Astrocyte (in vitro differentiated cells and primary cell): ENCODE measurements at places on chromosomes 16 and 17. TPM values are rescaled to one million over a fixed set of nuclear protein-coding genes. Genes with fewer than 3 reads are reported as not detected.
A peak's percentile ranks its signal among the peaks of the same experiment; 100 is the strongest.

DNA sequence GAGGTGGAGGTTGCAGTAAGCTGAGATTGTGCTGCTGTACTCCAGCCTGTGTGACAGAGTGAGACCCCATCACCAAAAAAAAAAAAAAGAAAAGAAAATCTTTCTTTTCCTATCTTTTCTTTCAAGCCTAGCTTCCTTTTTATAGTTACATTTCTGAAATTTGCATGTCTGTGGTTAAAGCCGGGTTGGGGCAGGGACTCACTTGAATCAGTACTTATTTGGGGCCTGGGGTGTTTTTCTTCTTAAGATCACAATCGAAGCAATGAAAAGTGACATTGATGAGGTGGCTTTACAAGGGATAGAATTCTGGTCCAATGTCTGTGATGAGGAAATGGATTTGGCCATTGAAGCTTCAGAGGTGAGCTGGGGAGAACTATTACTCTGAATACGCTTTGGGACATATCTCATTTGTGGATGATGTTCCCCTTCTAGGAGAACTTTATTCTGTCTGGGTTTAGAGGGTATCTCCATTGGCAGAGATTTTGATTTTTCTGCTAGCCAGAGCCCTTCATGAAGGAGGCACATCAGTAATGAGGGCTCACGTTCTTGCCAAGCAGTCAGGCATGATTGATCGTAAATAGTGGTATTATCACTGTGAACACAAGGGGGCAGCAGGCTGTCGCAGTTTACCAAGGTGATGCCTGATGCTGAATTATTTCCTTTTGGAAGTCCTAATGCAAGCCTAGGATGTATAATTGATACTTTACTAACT is 14.3 kb downstream of the KPNB1 start:
- no peaks in the 10 kb centered on the region for H3K4me1 ChIP-seq
- no peaks in the 10 kb centered on the region for H3K27me3 ChIP-seq
- peaks cover 82% of the 10 kb centered on the region for H3K36me3 ChIP-seq
- H3K4me3 ChIP-seq = no peak overlapping the region
- no peak overlapping the region for H3K27ac ChIP-seq

The PIK3R5 gene
- 0.30 TPM in 1 of 2 replicates, not detected in the other for total RNA-seq

DNA sequence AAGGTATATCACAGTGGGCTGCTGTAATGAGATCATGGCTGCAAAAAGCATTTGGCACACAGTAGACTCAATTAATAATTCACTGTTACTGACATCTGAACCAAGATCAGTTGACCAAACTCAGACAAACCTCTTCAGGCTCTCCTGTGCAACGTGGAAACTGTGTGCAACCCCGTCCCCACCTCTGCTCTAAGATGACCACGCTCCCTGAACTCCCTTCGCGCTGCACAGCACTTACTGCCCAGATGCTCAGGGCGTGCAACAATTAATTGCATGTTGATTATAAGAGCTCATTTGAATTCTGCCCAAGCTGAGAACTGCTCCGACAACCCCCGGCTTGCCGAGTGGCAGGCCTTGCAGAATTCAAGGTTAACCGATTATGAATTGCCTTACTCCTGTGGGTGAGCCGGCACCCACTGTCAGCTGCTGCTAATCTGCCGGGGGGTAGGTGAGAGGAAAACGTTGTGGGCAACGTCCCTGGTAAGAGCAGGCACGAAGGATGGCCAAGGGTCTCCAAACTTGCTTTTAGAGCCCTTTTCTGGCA is 1.3 kb upstream of the GSG1L start:
- DNase-seq = no peak
- peaks cover 11% of the 10 kb centered on the region for H3K4me1 ChIP-seq
- no peak overlapping the region for H3K4me3 ChIP-seq
- H3K27ac ChIP-seq = no peak overlapping the region
- peaks cover 55% of the 10 kb centered on the region for H3K27me3 ChIP-seq

The ENKD1 gene
- 6.0 and 8.5 TPM in 2 replicates for total RNA-seq

The TERB1 gene
- total RNA-seq = 0.16 and 0.50 TPM in 2 replicates

DNA sequence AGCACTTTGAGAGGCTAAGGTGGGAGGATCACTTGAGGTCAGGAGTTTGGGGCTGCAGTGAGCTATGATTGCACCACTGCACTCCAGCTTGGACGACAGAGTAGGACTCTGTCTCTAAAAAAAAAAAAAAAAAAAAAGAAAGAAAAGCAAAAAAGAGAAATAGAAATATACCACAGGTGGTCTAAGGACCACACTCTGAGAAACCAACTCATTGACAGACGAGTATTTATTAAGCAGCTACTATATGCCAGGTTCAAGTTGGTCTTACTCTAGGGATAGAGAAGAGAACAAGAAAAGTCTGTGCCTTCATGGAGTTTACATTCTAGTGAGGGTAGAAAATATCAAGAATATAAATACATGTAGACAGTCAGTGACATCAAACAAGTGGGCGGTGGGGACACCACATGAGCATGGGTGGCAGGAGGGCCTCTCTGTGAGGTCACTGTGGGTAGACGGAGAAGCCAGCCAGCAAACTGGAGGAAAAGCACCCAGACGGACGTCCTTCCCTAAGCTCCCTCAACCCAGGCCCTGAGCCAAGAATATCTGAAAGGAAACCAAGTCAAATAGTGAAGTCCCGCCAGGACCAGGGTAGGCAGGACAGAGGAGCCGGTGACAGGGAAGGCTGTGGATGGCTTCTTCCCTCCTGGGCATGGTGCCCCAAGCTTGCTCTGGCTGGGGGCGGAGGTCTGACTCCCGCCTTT is 4.7 kb downstream of the CDIPT start:
- H3K27ac ChIP-seq = no peak overlapping the region
- peaks cover 14% of the 10 kb centered on the region for H3K36me3 ChIP-seq
- no peak for DNase-seq
- no peak overlapping the region for H3K4me3 ChIP-seq

The UBE2Z gene
- 102 and 103 TPM in 2 replicates for total RNA-seq

DNA sequence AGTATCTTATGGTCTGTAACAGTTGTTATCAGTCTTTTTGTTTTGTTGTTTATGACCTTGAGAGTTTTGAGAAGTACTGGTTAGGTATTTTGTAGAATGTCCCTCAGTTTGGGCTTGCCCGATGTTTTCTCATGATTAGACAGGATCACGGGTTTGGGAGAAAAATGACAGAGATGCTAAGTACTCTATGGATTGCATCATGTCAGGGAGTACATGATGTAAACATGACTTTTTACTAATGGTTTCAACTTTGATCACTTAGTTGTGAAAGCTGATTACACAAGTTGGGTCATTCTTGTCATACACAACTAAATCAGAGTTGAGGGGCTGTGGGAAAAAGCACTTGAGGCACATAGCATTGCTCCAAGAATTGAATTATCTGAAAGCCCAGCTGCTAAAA is 94.7 kb upstream of the SIAH1 start:
- no peaks in the 10 kb centered on the region for H3K4me1 ChIP-seq
- H3K27ac ChIP-seq = no peak overlapping the region
- no peaks in the 10 kb centered on the region for H3K36me3 ChIP-seq
- H3K4me3 ChIP-seq = no peak overlapping the region
- no peak for DNase-seq

DNA sequence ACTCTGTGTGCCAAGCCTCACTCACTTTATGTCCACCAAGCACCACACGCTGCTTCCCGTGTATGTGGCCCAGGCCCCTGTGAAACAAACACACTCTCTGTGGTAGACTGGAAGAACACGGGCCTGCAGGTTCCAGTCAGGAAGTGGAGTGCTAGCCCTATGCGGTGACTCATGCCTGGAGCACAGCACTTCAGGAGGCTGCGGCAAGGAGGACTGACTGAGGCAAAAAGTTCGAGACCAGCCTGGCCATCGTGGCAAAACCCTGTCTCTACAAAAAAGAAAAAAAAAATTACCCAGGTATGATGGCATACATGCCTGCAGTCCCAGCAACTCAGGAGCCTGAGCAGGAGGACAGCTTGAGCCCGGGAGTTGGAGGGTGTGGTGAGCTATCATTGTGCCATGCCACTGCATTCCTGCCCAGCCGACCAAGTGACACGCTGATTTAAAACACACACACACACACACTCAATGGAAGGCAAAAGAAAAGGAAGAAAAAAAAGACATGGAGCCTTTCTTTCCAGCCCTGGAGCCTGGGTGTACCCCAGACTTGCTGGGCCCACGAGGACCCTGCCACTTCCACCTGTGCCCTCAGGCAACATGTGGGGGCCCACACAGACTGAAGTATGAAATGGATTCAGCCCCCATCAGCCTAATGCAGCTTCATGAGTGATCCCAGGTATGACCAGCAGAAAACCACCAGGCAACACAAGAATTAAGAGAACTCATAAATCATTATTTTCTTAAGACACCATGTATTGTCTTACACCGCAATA is 126.6 kb downstream of the ANKRD11 start:
- H3K4me1 ChIP-seq = peaks cover 55% of the 10 kb centered on the region
- no peak overlapping the region for H3K4me3 ChIP-seq
- peak overlapping the region; percentile 83 for H3K27ac ChIP-seq
- peaks cover 7% of the 10 kb centered on the region for H3K36me3 ChIP-seq
- H3K27me3 ChIP-seq = no peaks in the 10 kb centered on the region
- peak; percentile 79 for DNase-seq

- peaks cover 37% of the 10 kb centered on the region for H3K4me1 ChIP-seq
- DNase-seq = peak; percentile 94
- H3K27me3 ChIP-seq = no peaks in the 10 kb centered on the region
- H3K4me3 ChIP-seq = no peak overlapping the region
- no peaks in the 10 kb centered on the region for H3K36me3 ChIP-seq
Measured at GRCh38 chr16:9072806-9073341, 18.6 kb upstream of the HAPSTR1 start.

DNA sequence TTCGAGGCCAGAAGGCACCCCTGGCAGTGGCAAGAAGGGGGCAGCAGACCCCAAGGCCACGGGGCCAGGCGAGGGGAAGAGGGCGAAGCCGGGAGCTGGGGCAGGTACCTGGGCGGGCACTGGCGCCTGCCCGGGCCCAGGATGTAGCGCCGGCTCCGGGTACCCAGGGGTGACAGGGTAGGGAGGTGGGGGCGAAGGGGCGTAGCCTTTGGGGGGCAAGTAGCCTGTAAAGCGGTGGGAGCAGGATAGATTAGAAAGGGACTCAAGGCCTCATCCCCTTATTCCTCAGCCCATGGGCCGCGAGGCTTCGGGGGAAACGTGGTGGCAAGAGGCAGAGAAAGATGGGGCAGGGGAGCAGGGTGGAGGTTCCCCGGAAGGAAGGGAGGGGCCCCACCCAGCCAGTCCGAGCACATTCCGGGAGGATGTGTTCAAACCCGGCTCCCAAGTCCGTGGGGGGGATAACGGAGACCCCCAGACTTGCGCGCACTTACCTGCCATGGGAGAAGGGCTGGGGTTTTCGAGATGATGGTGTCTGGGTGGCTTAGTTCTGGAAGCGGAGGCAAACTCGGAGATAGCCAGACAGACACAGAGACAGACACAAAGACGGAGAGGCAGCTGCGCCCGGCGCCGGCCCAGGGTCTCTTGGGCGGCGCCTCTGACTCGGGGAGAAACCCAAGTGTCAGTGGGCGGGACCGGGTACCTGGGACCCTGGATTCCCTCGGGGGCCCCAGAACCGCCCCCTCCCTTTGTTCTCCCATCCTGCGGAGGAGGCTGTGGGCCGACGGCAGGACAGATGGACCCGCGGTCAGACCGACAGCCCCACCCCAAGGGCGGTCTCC is 493 bp downstream of the PLSCR3 start:
- DNase-seq = no peak
- H3K27me3 ChIP-seq = no peaks in the 10 kb centered on the region
- H3K4me3 ChIP-seq = peak overlapping the region; percentile 86
- H3K36me3 ChIP-seq = peaks cover 20% of the 10 kb centered on the region
- peaks cover 13% of the 10 kb centered on the region for H3K4me1 ChIP-seq
- H3K27ac ChIP-seq = peak overlapping the region; percentile 81

DNA sequence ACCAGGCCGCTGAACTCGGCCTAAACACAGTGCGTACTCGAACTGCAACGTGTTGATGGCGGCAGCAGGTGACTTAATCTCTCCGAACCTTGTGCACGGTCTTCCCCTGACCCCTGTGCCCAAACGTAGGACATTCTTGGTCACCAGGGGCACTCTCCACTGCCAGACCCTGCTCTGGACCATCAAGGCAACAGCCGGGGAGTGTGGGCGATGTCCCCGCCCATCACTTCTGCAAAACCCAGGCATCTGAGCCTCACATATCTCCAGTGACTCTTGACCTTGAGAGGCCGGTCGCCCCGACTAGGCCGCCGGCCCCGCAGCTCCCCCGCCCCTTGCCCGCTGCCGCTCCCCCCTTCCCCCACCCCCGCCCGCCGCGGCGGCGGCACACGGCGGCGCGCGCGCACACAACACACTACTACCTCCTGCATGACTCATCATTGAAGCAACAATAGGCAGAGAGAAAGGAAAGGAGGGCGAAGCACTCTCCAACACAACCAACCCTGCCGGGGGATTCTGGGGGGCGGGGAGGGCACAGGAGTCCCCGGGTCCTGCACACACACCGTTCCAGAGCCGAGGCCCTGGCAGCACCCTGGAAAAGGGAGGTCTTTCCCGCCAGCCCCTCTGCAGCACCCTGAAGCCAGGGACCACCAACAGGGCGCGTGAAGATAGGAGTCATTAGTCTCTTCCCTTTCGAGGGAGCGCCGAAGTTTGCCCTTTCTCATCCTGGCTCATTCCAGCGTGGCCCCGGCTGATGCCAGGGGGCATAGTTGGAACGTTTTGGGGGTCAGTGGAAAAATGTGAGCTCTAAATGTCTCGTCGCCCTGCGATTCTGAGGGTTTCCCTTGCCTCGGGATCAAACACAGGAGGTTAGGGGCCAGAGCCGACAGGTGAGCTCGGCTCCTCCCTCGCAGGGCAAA is 1.9 kb downstream of the MNT start:
- H3K27me3 ChIP-seq = no peaks in the 10 kb centered on the region
- H3K27ac ChIP-seq = peak overlapping the region; percentile 100
- peaks cover 53% of the 10 kb centered on the region for H3K4me1 ChIP-seq
- H3K36me3 ChIP-seq = no peaks in the 10 kb centered on the region

The ABCA10 gene
- 0.20 and 0.75 TPM in 2 replicates for total RNA-seq

The PRSS33 gene
- not detected in 2 replicates for total RNA-seq

DNA sequence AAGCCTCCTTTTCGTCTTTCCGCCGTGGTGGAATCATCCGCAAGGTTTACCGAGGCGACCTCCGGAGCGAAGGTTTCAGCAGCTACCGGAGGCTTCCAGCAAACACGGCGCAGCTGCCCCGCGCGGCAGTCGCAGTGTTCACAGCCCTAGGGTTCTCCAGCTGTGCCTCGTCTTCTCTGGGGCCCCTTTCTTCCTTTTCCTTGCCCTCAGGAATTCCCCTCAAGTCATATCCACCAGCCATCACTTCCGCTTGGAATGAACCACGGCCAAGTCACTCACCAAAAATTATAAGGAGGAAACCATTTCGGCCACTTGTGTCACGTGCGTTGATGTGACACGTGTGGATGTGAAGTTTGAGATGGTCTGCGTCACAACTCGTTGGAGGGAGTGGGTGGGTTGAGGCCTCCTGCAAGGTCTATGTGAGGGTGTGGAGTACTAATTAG is 636 bp upstream of the ERN1 start:
- peaks cover 12% of the 10 kb centered on the region for H3K4me1 ChIP-seq
- H3K4me3 ChIP-seq = peak overlapping the region; percentile 53
- no peaks in the 10 kb centered on the region for H3K36me3 ChIP-seq
- H3K27me3 ChIP-seq = no peaks in the 10 kb centered on the region
- H3K27ac ChIP-seq = peak overlapping the region; percentile 70
